Astrocyte of the spinal cord (primary cell): ENCODE measurements at places on chromosomes 6 and 20.

DNA sequence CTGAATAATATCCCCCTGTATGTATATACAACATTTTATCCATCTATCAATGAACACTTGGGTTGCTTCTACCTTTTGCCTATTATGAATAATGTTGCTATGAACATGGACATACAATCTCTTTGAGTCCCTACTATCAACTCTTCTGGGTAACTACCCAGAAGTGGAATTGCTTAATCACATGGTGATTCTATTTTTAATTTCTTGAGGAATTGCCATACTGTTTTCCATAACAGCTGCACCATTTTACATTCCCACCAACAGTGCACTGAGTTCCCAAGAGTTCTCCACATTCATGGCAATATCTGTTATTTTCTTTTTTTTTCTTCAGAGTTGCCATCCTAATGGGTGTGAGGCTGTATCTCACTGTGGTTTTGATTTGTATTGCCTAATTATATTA lies 88.3 kb downstream of the ZHX3 start:
- DNase-seq = no peak

DNA sequence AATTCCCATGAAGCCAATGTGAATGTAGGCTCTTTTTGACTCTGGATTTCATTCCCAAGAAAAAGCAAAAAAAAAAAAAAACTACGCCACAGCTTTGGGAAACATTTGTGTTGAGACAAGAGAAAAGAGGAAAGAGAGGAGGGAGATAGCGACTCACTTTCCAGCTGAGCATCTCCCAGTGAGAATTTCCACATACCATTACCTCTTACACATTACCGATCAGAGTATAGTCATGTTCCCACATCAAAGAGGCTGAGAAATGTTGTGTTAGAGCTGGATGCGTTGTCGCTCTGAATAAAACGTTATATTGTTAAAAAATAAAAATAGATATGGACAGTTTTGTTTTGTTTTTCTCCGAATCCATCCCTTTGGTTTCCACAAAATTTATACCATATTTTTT lies 1019.3 kb upstream of the ADGRB3 start:
- DNase-seq = peak; percentile 80

GRCh38 chr6:19759117-19759880 lies 77.9 kb upstream of the ID4 start:
- DNase-seq = peak; percentile 78

- no peak for DNase-seq
These were observed 88.5 kb upstream of the PTCHD4 start for GRCh38 chr6:48199499-48199898.

- DNase-seq = peak; percentile 25
These were observed 33.4 kb downstream of the RWDD2A start for GRCh38 chr6:83226517-83226916.

GRCh38 chr6:156160795-156161165 lies 616.4 kb upstream of the ARID1B start:
- no peak for DNase-seq

DNA sequence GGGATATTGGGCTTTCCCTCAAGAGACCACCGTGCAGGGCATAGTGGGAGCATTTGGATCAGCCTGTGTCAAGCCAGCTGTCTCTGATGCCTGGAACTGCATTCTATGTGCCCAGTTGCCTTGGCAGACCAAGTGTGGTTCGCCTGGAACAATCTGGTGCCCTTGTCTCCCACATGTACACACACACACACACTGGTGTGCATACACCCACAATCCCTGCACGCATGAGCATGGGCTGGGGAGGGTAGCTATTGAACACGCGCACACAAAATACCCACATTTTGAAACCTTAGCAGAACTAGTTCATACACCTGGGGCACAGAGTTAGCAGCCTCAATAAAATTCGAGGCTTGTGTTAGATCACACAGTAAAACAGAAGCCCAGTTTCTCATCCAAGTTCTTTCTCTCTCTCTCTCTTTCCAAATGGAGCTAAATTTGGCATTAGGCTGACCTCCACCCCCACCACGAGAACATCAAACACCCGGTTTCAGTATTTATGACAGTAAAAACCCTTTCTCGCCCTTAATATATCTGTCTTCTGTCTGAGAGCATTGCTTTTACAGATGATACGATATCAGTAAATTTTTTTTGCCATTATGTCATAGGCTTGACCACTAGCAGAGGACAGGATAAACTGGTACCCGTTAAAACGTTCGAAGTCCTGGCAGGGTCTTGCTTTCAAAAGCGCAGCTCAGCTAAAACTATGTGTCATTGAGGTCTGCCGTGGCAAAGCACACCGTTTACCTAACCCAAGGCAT lies 18.2 kb upstream of the NFATC2 start:
- no peak for DNase-seq

GRCh38 chr20:12262747-12263146 lies 345.1 kb downstream of the BTBD3 start:
- DNase-seq = no peak

GRCh38 chr6:144305985-144306384 lies 20.9 kb downstream of the UTRN start:
- peak; percentile 76 for DNase-seq

DNA sequence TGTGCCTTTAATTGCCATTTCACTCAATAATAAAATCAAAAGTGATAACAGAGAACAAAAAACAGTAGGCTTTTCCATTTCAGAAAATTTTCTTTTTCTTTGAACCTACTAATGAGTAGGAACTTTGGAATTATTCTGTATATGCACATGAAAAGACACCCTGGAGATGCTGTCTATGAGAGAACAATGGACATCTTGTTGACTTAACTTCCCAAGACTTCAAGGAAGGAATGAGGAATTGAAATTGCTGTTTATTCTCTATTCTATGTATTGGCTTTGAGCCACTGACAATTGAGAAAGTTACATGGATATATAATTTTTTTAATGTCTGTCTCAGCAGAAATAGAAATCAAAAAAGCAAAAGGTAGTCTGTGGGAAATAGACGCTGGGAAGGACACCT lies 98.6 kb upstream of the PCSK2 start:
- DNase-seq = no peak

- DNase-seq = no peak
These were observed 4.5 kb upstream of the SIRPA start for GRCh38 chr20:1890469-1891262.

- DNase-seq = no peak
These were observed 6.7 kb downstream of the CCR6 start for GRCh38 chr6:167129562-167129961.
